G401 (cell line): ENCODE measurements at places on chromosomes 11 and 22. TPM values are rescaled to one million over a fixed set of nuclear protein-coding genes. Genes with fewer than 3 reads are reported as not detected.

The SMC1B gene
- not detected in 2 replicates for total RNA-seq

The DDTL gene
- not detected in 2 replicates for total RNA-seq

The ZBTB16 gene
- total RNA-seq = not detected in 2 replicates

The CYP2D6 gene
- 0.95 and 3.1 TPM in 2 replicates for total RNA-seq

The GLYATL2 gene
- not detected in 2 replicates for total RNA-seq

The HTR3B gene
- total RNA-seq = not detected in 2 replicates

The PARVG gene
- not detected in 2 replicates for total RNA-seq

The ART5 gene
- total RNA-seq = 3.8 and 8.5 TPM in 2 replicates

The DNAJB7 gene
- total RNA-seq = not detected in 2 replicates

The OR4D9 gene
- not detected in 2 replicates for total RNA-seq

The PDGFB gene
- 5.0 and 17.1 TPM in 2 replicates for total RNA-seq

The OR52I1 gene
- not detected in 2 replicates for total RNA-seq

The MYEOV gene
- total RNA-seq = 1.8 and 5.6 TPM in 2 replicates

The PAX6 gene
- total RNA-seq = 2.7 and 3.8 TPM in 2 replicates

The RBMXL2 gene
- not detected in 2 replicates for total RNA-seq

The IFITM10 gene
- not detected in 2 replicates for total RNA-seq

The MYBPC3 gene
- total RNA-seq = 0.37 TPM in 1 of 2 replicates, not detected in the other

The CYB5R2 gene
- 7.7 and 9.0 TPM in 2 replicates for total RNA-seq

The TEX54 gene
- total RNA-seq = not detected in 2 replicates

The SCN4B gene
- not detected in 2 replicates for total RNA-seq

The JRKL gene
- 0.24 and 2.6 TPM in 2 replicates for total RNA-seq

The PATZ1 gene
- 30.2 and 30.8 TPM in 2 replicates for total RNA-seq

The CASP5 gene
- not detected in 2 replicates for total RNA-seq

The ANO3 gene
- not detected in 2 replicates for total RNA-seq

The LYVE1 gene
- total RNA-seq = not detected in 2 replicates

The VPREB1 gene
- total RNA-seq = not detected in 2 replicates

The DYNC2H1 gene
- total RNA-seq = 19.5 and 47.8 TPM in 2 replicates

The SMTNL1 gene
- not detected in 2 replicates for total RNA-seq

The FOLR1 gene
- 1.4 TPM in 1 of 2 replicates, not detected in the other for total RNA-seq

The NRXN2 gene
- total RNA-seq = 16.7 and 24.1 TPM in 2 replicates

The RFPL3 gene
- not detected in 2 replicates for total RNA-seq

The MIOX gene
- total RNA-seq = 1.9 TPM in 1 of 2 replicates, not detected in the other

The BIK gene
- total RNA-seq = 4.6 and 6.9 TPM in 2 replicates

The RFPL2 gene
- total RNA-seq = 0.85 and 1.8 TPM in 2 replicates

The PACSIN2 gene
- 58.8 and 72.5 TPM in 2 replicates for total RNA-seq

The PTGDR2 gene
- total RNA-seq = not detected in 2 replicates

The GLYAT gene
- not detected in 2 replicates for total RNA-seq

The IGHMBP2 gene
- 19.1 and 21.3 TPM in 2 replicates for total RNA-seq

The RAB3IL1 gene
- total RNA-seq = 12.4 and 19.0 TPM in 2 replicates

The HTR3A gene
- total RNA-seq = not detected in 2 replicates

The SRRD gene
- total RNA-seq = 32.4 and 47.1 TPM in 2 replicates

The SCUBE2 gene
- 0.06 TPM in 1 of 2 replicates, not detected in the other for total RNA-seq

The NXPE1 gene
- not detected in 2 replicates for total RNA-seq

The SLC5A12 gene
- total RNA-seq = not detected in 2 replicates

The PGGHG gene
- 18.8 and 20.4 TPM in 2 replicates for total RNA-seq
